ENCODE measurements at places on chromosomes 2 and 18.

DNA sequence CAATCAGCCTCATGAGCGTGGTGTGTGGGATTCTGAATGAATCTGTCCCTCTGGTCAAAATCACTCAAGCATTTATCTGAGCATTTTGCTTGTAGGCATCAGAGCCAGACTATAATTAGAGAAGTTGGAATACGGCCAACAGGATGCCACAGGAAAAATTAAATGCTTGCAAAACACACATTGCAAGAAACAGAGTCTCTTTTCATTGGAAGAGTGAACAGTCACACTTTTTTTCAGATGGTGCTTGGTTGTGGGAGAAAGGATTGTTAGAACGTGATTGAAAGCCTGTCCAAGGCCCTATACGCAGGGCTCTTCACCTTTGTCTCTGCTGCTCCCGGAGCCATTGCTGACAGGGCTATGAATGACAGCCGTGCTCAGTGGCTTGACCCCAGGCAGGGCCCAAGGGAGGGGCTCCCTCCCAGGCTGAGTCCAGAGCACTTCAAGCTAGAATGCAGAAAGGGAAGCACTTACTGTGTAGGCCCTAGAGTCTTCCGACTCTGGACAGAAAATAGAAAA lies 59.8 kb downstream of the SNTG2 start:
- no peak for DNase-seq

DNA sequence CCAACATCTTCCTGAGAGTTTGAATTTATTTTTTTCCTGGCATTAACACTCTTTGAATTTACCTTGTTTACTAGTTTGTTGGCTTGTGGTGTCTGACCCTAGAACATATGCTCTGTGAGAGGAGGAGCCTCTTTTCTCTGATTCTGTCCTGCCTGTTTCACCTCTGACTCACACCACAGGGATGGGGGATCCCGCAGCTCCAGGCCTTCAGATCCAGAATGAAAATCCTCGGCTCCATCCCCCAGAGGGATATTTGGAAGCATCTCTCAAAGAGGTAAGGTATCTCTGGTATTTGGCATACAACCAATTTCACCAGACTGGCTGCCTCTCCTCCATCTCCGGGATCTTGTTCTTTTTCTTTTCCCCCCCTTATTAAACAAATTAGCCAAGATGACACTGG lies 104.7 kb downstream of the GPR39 start:
- DNase-seq, result no peak

- peak; percentile 40 for DNase-seq
Measured at GRCh38 chr18:70464343-70465114, 175.7 kb downstream of the SOCS6 start.

DNA sequence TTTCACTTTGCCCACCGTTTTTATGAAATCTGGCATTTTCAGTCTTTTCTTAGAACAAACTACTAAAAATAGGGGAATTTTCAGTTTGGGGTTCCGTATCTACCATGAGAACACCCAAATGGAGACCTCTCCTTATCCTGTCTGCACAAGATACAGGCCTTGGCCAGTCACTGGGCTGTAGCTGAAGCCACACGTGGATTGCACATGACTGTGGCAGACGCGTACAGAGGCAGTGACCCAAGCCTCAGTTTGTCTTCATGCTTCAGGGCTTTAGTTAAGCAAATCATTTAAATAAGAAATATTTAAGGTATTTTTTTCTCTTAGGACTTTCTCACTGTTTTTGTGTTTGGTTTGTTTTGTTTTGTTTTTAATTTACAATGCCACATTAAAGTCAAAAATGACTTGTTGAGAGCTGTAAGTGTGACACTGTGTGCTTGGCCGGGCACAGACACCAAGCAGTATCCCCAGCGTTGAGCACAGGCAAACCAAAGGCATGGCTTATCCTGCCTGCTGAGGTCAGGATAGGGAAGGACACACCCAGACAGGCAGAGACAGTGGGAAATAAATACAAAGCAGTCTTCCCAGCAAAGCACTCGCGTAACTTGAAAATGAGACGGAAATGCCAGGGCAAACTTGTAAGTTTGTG lies 53.3 kb downstream of the TRAPPC12 start:
- no peak for DNase-seq

GRCh38 chr18:62621546-62621945 lies 93.8 kb upstream of the PHLPP1 start:
- DNase-seq, result no peak

GRCh38 chr18:50820901-50821520 lies 1.2 kb upstream of the MRO start:
- DNase-seq, result no peak

DNA sequence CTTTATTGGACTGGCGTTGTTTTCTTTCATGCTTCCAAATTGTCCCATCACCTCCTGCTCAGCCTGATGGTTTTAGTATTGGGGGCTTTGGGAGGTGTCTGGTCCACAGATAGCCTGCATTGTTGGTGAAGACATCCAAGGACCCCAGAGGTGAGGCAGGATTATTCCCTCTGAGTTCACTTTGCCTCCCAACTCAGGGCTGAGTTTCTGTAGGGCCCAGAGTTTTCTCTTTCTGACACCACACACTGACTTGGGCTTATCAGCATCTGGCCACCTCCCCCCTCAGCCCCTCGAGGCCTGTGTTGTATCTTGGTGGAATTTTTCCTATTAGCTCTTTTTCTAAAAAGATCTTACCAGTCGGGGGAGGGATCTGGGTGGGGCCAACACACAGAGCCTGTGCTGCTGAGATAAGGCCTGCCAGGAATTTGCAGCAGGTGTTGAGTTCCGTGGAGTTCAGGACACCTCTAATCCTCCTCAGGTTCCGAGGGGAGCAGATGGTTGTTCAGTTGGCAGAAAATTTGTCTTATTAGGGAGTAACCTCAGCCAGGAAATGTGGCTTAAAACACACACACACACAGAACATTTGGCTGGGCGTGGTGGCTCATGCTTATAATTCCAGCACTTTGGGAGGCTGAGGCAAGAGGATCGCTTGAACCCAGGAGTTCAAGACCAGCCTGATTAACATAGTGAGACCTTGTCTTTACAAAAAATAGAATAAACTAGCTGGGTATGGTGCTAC lies 7.3 kb downstream of the EMILIN2 start:
- DNase-seq, result no peak

GRCh38 chr2:42442774-42443173 lies 51.0 kb downstream of the KCNG3 start:
- DNase-seq, result no peak

DNA sequence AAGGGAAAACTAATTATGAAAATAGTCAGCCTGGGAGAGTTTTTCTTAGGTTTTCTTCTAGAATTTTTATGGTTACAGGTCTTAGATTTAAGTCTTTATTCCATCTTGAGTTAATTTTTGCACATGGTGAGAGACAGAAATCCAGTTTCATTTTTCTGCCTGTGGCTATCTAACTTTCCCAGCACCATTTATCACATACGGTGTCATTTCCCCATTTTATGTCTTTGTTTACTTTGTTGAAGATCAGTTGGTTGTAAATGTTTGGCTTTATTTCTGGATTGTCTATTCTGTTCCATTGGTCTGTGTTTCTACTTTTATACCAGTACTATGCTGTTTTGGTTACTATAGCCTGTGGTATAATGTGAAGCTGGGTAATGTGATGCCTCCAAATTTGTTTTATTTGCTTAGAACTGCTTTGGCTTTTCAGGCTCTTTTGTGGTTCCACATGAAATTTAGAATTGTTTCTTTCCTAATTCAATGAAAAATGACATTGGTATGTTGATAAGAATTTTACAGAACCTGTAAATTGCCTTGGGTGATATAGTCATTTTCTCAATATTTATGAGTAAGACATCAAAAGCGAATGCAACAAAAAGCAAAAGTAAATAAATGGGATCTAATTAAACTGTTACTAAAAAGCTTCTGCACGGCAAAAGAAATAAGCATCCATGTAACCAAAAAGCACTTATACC lies 146.1 kb upstream of the NOL4 start:
- no peak for DNase-seq

DNA sequence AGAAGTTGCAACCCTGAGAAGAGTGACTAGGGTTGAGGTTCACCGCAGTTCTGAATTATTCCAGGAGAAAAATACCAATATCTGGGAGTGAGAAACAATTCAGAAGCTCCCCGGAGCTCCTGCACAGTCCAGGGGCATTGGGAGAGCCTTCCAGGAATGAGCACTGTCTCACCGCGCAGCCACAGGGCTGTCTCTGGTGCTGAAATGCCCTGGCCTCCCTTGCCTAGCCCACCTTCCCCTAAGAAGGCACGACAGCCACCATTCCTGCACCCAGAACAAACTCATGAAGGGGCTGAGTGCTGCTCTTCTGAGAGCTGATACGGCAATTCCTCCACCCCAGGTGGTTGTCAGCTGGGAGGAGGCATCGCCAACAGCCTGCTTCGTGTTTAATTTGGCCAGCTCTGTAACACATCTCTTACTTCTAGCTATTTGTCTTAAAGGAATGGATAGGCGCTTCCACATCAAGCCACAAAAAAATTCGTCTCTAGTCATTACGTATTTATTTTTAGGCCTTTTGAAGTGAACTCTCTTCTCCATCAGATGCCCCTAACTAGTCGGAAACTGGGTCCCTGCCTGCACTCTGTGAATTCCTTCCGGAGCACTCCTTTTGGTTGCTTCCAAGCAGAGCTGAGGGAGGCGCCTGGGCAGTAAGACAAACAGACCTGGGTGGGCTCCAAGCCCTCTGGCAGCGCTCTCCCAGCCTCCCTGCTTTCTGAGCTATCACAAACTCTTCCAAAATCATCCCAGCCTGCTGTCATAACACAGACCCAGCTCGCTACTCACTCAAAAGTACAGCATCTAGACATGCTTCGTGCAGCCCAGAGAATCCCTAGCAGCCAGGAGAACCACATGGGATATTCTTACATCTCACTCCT lies 120.5 kb upstream of the CCDC68 start:
- DNase-seq, result no peak

DNA sequence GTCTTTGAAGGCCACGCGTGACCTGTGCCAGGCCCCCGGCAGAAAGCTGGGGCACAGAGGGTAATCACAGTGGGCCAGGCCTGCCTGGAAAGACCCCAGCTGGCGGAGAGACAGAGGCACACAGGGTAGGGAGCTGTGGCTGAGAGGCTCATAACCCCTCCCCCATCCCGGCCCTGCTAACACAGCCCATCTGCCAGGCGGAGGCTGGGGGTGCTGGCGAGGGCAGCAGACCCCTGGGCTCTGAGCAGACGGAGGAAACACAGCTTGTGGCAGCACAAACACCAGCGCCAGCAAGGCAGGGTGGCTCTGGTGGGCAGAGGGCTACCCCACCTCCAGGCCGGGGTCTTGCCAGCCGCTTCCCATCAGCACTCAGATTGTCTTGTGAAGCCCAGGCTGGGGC lies 19.0 kb downstream of the HS6ST1 start:
- DNase-seq, result no peak

GRCh38 chr18:34595690-34596089 lies 114.4 kb upstream of the DTNA start:
- DNase-seq, result no peak

GRCh38 chr2:119849838-119850565 lies 90.3 kb downstream of the PTPN4 start:
- no peak for DNase-seq

- DNase-seq, result no peak
Measured at GRCh38 chr2:241855245-241855887, 3.3 kb downstream of the PDCD1 start.

DNA sequence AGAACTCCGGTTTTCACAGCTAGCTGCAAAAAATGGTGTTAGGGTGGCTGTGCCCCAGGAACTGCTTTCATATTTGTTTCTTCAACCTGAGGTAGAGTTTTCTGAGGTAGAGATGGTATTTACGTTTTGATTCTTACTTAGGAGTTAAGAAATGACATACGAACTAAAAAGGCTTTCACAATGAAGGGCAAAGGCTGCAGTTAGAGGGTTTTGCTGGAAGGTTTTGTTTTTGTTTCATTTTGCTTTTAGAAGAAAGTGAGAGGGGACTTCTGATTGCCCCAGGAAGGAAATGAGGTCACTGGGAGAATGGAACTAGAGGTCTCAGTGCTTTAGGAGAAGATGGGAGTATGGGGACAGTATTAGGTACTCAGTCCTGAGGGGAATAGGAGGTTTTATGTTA lies 15.5 kb downstream of the CDCA7 start:
- DNase-seq, result no peak

GRCh38 chr2:119697290-119698020 lies 18.5 kb downstream of the TMEM177 start:
- DNase-seq, result no peak

GRCh38 chr2:71531522-71532047 lies 78.2 kb downstream of the DYSF start:
- no peak for DNase-seq

DNA sequence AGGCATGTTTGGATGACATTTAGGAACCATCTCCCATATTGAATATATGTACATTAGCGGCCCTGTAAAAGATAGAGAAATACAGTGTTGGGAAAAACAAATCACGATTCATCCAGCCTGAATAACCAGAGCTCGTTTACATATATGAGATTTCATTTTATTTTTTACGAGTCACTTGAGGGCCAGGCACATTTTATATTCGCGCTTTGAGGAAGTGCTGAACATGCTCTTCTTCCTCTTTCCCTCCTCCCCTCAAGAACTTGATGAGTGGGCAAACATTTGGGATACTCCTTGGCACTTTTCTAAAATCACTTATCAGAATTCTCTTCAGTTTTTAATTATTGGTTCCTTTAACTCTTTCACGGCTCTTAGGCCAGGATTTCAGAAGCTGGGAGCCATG lies 268.0 kb upstream of the TANK start:
- no peak for DNase-seq

GRCh38 chr2:207617011-207617671 lies 8.1 kb downstream of the METTL21A start:
- no peak for DNase-seq

DNA sequence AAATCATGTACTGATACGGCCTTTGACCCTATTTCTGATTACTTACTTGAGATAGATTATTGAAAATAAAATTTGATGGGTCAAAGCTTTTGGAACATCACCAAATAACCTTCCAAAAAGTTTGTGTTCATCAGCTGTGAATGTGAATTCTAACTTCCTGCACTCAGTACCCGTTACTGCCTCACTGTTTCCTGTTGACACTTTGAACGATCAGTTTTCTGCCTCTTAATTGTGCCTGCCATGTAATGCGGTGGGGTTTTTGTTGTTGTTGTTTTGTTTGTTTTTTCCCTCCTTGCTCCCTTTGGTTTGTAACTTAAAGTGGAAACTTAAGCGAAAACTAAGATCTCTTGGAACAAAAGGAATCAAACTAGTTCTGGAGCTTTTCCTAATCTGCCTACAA lies 18.9 kb downstream of the ATG16L1 start:
- peak; percentile 3 for DNase-seq

DNA sequence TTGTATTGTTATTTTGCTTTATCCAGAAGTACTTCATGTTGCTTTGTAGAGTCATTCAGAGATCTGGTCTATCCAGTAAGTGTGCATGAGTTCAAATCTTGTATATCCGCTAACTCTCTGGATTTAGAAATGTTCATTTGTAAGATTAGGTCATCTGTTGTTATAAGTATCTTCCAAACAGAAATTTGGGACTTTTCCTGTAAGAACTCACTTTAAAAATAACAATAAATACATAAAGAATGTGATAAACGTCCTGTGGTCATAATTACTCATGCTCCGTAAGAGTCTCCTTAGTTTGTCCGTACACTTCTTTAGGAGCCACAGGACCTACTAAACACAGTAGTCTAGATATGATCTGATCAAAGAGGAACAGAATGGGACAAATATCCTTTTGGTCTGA lies 699.9 kb upstream of the SLC8A1 start:
- no peak for DNase-seq

GRCh38 chr18:9547782-9548181 lies 66.6 kb downstream of the PPP4R1 start:
- DNase-seq, result no peak

GRCh38 chr2:12929758-12930157 lies 213.0 kb downstream of the TRIB2 start:
- no peak for DNase-seq

All from CD4-positive, alpha-beta T cell treated with Interferon gamma for 1 hour (primary cell).